ENCODE measurements at places on chromosomes 2 and 18.

DNA sequence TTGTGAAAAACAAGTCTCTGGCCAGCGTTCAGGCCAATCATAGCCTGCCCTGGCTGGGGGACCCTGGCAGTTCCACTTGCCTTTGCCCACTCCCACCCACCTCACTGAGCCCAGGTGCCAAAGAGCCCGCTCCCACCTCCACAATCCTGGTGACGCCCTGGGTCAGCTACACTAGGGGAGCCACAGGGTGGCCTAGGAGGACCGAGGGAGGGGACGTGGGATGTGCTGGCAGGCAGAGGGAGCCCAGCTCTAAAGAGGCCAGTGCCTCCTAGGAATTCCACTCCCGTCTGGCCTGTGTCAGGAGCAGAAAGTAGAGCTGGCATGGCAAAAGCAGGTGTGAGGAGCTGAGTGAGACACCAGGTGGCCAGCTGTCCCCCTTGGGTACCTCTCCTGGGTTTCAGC, 49.3 kb downstream of the TNS1 start:
- no peak for DNase-seq

DNA sequence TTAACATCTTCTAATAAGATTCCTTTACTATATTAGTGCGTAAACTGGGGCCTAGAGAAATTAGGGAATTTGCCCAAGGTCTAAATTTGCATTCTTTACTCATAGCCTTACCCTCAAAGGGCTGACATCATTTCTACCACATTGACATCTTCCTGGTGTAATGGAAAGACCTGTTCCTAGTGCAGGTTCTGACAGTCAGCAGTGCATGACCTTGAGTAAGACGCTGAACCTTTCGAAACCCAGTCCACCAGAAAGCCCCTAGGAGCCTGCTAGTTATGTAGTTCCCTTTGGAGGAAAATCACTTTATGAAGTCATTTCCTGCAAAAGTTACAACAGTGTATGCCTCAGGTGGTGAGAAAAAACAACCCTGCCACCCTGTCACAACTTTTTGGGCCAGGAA, 388.3 kb downstream of the TNS1 start:
- no peak for DNase-seq

DNA sequence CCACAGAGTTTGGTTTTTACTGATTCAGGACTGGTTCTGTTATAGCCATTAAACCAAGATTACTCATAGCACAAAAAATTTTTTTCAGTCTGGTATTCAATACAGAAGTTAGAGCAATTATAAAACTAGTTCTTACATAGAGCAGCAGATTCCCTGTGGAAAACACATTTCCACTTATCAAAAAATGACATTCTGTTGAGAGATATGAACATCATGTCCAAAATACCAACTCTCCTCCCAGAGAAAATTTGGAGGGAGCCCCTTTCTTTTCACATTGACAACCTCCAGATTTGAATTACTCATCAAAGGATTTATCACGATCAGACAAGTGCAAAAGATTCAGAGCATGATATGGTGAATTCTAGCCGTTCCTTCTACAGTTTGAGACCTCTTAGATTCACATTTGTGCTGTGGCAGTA, 126.8 kb upstream of the SERPINE2 start:
- no peak for DNase-seq

GRCh38 chr18:31506024-31506742, 8.2 kb downstream of the DSG2 start:
- DNase-seq = no peak

GRCh38 chr2:55311444-55311870, 42.4 kb upstream of the MTIF2 start:
- DNase-seq = no peak

- DNase-seq = no peak
Observed at GRCh38 chr2:181190711-181191110, 210.3 kb downstream of the UBE2E3 start.

- no peak for DNase-seq
Observed at GRCh38 chr2:208711598-208711997, 305.0 kb downstream of the PTH2R start.

DNA sequence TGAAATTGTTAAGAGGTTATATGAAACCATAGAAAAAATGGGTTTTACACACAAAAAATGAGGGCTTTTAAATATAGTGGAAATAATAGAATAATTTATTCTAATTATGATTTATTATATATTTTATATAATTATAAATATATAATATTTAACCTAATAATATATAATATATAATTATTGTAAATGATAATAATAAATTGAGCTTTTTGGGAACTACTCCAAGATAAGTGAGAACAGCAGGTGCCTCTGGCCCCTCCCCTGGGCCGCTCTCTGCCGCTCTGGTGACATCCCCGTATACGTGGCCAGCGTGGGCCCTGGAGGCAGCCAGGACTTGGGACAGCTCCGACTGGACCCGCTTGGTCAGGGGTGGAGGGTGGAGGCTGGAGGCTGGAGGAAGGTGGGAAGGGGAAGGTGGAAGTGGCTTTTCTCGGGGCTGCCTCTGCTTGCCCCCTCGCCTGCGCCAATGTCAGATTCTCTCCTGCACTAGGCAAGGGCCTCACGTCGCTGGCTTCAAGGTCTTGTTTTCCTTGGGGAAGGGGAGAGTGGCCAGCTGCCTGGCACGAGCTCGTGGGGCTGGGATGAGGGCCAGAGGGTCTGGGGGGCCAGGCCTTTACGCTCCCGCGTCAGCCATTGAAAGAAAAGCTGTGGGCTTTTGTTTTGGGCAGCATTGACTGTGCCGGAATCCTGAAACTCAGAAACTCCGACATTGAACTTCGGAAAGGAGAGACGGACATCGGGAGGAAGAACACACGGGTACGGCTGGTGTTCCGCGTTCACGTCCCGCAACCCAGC, 54.8 kb downstream of the NFATC1 start:
- DNase-seq = no peak

DNA sequence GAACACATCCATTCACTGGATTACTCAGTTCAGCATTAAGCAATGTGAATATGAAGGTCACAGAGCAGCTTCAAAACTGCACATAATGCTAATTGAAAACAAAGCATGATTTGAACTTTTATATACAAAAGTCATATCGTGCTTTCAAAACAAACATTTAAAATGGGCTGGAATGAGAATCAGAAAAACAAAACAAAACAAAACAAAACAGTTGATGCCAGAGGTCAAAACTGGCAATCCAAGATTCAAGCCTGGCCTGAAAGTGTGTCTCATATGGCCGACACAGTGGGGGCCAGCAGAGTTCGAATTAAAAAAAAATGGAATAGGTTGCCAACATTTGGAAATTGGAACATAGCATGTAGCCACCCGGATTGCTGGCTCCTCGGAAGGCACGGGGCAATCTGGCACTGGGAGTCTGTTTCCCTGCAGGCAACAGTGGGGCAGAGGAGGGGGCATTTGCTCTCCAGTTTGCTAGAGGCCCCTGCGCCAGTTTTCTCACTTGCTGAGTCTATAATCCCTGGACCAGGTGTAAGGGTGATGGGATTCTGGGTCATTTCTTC, 294.4 kb downstream of the ZNF521 start:
- no peak for DNase-seq

DNA sequence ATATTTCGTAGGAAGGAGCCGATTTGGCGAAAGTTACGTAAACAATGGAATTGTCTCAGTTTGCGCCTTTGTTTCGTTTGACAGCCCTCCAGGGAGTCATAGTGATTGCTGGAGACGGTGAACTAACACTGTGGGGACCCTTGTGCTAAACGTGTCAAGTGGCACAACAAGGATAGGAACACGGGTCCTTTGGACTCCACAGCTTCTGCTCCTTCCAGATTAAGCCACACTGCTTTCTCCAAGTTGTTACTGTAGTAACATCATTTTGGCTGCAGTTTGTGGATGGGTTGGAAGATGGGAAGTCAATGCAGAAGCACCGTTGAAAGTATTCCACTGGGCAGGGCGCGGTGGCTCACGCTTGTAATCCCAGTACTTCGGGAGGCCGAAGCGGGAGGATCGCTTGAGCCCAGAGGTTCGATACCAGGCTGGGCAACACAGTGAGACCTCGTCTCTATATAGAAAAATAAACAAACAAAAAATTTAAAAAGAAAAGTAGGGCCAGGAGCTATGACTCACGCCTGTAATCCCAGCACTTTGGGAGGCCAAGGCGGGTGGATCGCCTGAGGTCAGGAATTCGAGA, 636 bp upstream of the IMMT start:
- DNase-seq = no peak

DNA sequence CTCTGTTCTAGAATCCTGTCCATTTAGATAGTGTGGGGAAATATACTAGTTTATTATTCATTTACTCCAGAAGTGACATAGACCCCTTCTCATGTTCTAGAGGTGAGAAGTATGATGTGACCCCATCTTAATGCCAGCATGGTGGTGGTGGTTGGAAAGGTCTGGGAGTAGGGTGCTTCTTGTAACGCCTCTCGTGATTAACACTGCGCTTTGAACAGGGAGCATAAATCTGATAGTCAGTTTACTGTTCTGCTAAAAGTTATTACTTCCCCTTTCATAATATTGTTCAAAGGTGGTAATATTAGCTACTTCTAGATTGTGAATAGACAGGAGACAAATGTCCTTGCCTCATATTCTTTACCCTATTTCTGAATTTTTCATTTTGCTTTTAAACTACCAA, 35.6 kb downstream of the EHBP1 start:
- DNase-seq = no peak

DNA sequence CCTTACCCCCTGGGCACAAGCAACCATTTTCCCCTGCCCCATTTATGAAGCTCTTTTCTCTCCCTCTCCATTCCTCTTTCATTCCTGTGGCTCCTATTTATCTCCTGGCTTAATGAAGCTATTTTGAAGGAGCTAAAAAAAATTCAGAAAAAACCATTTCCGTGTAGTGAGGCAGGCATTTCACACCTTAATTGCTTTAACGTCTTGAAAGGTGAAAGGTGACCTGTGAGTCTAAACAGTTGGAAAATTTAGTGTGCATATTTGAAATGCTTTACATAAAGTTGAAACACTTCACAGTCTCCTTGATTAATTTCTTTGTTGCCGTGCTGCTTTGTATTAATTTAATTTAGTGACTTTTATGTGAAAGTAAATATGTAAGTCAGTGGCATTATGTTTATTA, 83.6 kb downstream of the LTBP1 start:
- DNase-seq = no peak

- DNase-seq = no peak
Observed at GRCh38 chr18:56235481-56236013, 402.8 kb downstream of the TXNL1 start.

DNA sequence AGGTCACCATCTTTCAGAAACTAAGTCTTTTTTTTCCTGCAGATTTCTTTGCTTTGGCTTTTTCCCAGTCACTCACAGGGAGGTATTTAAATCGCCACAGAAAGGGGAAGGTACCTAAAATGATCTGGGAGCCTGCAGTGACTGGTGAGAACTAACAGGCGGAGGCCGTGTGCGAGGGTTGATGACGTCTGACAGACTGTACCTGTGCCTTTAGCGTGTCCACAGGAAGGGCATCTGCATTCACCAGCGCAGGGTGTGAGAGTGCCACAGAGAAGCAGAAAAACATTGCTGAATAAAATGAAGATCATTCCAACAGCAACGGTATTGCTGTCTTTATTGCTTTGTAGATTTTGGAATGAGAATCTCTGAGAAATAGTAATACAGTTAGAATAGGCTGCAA, 5.7 kb downstream of the CTDP1 start:
- no peak for DNase-seq

DNA sequence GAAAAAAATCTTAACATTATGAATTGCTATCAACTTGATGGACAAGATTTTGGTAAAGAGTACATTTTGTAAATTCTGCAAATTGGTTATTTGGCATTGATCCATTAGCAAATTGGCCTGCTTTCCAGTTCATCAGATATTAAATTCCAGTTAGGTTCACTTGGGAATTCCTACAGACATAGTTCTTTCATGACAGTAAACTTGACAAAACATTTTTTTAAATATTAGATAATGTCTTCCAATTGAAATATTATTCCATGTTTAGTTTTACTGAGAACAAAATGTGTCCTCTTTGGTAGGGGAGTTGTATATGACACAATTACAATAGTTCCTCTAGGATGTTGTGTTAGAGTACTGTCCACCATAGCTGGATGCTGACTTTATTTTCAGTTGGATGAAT, 141.9 kb downstream of the LCLAT1 start:
- no peak for DNase-seq

GRCh38 chr2:156892467-156893281, 364.8 kb upstream of the GALNT5 start:
- no peak for DNase-seq

GRCh38 chr18:76922107-76922506, 99.8 kb downstream of the ZNF236 start:
- DNase-seq = no peak

DNA sequence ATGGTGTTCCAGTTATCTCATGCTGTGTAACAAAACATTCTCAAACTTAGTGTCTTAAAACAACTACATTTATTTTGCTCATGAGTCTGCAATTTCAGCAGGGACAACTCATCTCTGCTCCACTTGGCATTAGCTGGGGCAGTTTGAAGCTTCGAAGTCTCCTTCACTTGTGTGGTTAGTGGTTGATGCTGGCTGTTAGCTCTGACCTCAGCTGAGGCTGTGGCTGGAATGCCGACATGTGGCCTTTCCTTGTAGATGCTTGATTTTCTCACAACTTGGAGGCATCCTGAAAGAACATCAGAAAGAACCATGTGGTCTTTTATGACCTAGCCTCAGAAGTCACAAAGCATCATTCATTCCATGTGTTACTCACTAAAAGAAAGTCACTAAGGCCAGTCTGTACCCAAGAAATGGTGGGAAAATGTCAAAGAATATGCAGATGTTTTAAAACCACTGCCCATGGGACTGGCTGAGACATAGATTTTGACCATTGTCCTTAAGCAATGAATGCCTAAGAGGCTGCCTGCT, 3.8 kb upstream of the TMSB10 start:
- DNase-seq = no peak

DNA sequence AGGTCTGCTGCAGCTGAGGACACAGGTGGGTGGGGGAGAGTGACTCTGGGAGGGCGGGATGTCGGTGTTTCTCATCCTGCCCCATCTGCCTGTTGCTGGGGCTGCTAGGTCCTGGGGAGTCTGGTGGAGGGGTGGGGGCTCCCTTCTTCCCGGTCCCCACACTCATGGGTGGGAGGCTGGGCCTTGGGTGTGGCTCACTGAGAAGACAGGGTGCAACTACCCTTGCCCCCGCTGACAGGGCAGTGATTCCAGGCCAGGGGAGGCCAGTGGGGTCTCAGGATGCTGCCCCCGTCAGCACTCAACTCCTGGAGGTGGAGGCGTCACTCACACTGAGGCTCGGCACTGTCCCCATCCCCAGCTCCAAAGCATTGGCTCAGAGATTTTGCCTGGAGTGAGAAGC, 7.7 kb upstream of the NFATC1 start:
- DNase-seq = no peak

GRCh38 chr2:158755310-158756087, 39.6 kb upstream of the DAPL1 start:
- DNase-seq = no peak

- no peak for DNase-seq
Observed at GRCh38 chr18:76970770-76971559, 148.6 kb downstream of the ZNF236 start.

GRCh38 chr2:75003276-75003675, 44.8 kb downstream of the POLE4 start:
- DNase-seq = no peak

- DNase-seq = no peak
Observed at GRCh38 chr2:241877197-241877685, 7.7 kb downstream of the RTP5 start.
